Cerebellar nuclear complex (tissue), 1 donor: ENCODE measurements at places on chromosomes 5 and 9.

GRCh38 chr5:59725392-59725767 lies 168.1 kb downstream of the PDE4D start:
- no peak for DNase-seq

DNA sequence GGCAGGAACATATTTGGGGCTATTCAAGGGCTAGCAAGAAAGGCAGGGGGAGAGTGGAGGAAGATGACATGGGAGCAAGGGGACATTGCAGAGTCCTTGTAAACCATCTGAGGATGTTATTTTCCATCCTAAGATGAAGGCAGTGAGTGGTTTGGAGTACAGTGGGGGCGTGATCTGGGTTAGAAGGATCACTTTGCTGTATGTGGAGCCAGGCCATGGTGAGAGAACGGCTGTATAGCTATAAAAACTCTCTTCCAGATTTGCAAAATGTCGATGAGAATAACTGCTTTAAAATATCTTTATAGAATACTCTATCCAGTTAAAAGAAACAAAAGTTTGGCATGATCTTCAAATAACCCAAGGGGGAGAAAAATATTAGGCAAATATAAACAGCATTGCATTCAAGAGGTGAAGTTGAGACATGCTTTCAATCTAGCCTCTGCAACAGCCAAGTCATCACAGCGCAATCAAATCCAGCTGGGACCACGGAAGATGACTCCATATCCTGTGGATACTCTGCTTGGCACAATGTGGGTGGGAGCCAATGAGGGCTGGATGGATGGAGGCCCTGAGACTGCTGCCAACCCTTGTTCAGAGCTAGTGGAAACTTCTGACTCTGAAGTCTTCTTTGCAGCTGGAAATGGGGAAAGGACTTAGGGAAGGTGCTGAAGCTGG lies 111.5 kb upstream of the BASP1 start:
- no peak for DNase-seq

DNA sequence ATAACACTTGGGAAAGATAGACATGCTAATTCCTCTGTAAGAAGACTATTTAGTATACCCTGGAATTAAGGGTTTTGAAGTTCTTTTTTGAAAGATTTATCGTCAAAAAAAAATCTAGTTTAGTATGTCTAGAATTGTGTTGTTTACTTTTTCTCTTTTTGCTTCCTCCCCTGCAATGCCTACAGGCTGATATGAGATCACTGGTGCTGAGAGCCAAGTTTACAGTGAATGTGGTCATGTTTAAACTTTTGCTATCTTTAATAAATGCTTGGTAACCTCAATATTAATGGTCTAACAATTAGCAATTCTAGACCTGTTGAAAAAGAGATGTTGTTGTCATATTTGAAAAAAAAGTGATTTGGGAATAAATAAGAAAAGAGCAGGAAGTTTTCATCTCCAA lies 86.1 kb downstream of the CWC27 start:
- no peak for DNase-seq

DNA sequence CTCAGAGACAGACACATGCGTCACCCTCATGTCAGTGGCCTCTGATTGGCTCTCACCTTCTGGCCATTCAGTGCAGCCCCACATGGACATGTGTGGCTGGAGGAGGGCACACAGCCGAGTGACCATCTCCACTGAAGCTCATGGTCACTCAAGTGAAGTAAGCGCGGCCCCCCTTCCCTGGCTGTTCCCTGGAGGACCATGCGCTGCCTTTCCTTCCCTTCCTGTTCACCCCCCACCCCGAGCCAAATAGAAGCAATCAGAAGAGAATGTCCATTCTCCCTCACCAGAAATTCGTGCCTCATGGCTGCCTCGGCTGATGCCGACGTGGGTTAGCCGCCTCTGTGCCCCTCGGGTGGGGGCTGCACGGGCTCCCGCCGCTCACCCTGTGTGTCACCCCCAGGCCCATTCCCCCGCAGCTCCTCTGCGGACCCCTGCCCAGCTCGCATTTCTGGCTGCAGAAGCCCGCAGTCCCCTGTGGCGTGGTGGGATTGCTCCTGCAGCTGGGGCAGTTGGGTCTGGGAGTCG lies 12.5 kb upstream of the COL5A1 start:
- DNase-seq, result no peak

GRCh38 chr5:81850501-81851357 lies 99.8 kb upstream of the SSBP2 start:
- DNase-seq, result no peak

DNA sequence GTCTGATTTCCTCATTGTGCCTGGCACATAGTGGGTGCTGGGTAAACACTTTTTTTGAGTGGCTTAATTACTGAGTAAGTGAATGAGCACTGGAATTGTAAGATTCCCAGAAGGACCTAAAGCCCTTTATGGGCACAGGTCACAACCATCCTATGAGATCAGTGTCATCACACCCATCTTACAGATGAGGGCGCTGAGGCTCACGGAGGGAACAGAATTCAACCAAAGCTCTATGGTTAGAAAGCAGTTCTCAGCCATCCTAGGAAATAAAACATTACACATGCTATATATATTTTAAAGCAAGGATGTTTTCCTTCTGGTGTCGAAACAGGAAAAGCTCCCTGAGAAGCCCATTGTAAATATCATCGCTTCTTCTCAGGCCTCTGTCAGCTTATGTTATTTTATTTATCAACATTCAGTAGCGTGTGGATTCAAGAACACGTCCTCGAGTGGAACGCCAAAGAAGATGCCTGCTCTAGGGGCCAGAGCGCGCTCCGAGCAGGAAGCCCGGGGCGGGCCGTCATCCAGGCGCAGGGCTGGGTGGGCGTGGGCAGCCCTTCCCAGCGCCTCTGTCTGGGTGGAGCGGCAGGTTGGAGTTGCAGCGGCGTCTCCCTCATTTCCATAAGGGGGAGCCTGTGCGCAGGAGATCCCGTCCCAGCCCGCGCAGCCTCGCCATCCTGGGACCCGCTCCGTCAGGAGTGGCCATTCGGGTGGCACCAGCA lies 155.8 kb upstream of the SMIM23 start:
- no peak for DNase-seq

DNA sequence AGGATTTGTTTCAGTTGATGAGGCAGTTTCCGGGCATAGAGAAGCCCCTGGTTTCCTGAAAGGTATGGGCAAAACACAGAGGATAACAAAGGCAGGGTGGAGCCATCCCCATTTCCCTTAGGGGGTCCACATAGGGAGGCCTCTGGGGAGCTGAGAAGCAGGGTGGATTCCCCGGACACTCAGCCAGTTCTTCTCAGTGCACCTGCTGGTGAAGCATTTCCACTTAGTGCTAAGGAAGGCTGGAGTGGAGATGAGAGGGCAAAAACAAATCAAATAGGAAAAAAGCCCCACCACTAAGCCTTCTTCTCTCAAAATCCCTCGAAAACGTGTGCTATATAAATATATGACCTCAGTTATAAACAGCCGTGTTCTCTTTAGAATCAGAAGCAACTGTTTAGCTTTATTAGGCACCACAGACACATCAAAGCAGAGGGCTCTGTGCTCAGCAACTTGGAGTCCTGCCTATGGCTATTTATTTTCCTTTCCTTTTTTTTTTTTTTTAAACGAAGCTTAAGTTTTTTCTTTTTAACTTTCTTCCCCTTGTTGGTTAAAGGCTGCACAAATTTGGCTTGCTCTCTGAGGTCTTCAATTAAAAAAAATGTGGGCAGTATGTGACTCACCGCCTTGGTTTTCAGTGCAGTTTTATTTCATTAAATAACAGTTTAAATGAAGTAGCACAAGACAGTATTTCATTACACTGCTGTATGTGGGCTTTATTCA lies 67.7 kb downstream of the PRDM6 start:
- no peak for DNase-seq

GRCh38 chr5:20166456-20166855 lies 178.5 kb upstream of the CDH18 start:
- peak; percentile 10 for DNase-seq

DNA sequence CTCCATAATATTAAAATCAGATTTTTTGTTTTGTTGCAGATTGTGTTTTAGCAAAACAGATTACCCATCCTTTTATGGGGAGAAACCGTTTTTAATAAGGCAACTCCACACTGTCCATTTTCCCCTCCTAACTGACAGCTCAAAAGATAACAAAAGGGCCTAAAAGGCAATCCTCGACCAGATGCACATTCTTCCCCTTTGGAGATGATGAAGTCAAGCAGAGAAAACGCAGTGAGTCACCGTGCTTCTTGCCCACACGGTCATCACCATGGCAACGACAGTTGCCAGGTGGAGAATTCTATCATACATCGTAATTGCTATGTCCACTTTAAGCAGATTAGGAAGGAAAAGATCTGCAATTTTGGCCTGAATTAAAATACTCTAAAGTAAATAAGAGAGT lies 96.4 kb downstream of the DIRAS2 start:
- DNase-seq, result peak; percentile 95

GRCh38 chr9:107158321-107158720 lies 124.8 kb upstream of the RAD23B start:
- no peak for DNase-seq

GRCh38 chr5:111755942-111756381 lies 1.0 kb downstream of the NREP start:
- DNase-seq, result peak; percentile 69

GRCh38 chr5:10235350-10235749 lies 14.3 kb downstream of the ATPSCKMT start:
- no peak for DNase-seq

DNA sequence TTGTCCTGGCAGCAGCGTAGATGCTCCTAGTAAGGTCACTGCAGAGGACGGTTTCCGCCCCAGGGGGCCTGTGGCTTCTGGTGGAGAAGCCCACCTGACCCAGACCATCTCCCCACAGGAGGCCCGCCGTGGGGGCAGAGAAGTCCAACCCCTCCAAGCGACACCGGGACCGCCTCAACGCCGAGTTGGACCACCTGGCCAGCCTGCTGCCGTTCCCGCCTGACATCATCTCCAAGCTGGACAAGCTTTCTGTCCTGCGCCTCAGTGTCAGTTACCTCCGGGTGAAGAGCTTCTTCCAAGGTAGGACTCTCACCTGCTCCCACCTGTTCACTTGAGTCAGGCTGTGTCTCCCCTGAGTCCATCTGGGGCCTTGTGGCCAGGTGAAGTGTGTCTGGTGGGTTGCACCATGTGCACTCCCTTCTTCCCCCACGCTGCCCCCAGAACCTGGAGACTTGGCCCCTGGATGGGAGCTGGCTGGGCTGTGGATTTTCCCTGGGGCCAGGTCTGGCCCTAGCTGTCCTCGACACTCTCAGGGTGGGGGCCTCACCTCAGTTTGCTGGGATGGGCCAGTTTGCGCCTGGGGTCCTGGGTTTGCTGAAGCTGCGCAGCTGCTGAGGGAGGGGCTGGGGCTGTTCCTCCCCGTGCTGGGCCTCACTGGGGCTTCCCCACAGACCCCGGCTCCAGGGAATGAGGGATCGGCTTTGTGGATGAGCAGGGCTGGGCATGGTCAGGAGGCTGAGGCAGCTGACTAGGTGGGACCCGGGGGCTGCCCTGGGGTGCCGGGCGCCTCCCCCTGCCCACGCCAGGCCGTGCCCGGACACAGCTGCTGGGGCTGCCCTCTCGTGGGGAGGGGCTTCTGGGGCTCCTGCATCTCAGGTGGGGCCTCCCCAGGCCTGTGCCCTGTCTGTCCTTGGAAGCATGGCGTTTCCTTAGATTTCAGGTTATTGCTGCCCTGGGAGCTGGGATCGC lies 32.4 kb downstream of the AHRR start:
- DNase-seq, result no peak

- no peak for DNase-seq
Measured at GRCh38 chr5:59547731-59548130, 345.8 kb downstream of the PDE4D start.

DNA sequence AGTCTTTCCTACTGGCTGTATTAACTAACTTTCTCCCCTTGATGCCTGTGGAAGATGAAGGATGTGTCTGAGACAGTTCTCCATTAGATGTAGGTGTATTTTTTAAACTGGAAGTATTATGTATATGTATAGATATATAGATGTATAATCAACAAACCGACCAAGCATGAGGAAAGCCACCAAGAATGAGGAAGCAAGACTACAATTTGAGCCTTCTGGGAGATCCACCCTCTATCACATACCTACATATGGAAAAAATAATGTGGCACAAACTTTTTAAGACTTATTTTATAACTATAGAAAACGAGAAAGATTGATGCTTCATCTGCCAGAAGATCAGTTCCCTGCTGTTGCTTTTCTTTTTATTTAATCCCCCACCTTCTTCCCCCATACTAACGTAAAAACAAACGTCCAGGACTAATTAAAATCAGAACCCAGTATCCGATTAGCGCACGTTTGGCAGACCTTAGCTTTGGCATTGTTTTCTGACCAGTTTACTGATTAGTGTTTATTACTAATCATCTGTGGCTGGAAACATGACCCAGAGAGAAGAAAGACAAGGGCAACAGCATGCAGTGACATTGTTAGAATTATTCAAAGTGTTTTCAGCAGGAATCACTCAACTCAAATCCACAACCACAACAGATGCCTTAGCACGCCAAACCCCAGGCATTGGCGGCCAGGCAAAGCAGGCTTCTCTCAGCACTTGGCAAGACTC lies 490.2 kb downstream of the EBF1 start:
- DNase-seq, result no peak

GRCh38 chr9:75108571-75108970 lies 20.3 kb downstream of the OSTF1 start:
- DNase-seq, result no peak

DNA sequence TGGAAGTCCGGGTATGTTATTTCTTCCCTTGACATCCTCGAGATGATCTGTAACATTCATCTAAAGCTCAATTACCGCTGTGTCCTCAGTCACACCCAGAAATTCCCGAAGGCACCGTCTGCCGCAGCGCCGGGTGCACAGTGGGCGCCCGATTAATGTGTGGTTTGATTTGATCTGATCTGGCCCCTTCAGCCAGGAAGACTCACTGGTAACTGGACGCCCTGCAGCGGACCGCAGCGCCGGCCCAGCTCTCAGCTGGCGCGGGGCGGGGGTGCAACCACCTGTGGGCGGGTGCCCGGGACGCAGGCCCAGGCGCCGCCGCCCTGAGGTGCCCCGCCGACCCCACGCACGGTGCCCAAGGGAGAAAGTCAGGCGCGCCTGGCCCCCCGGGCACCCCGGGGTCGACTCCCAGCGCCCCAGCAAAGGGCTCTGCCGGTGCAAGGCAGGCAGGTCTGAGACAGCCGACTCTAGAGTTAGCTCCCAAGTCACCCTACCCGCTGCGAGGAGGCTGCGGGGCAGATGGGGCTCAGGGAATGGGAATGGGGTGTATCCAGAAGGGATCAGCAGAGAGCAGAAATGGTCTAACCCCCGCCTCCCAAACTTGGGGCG lies 1.7 kb downstream of the EPB41L4B start:
- DNase-seq, result no peak

DNA sequence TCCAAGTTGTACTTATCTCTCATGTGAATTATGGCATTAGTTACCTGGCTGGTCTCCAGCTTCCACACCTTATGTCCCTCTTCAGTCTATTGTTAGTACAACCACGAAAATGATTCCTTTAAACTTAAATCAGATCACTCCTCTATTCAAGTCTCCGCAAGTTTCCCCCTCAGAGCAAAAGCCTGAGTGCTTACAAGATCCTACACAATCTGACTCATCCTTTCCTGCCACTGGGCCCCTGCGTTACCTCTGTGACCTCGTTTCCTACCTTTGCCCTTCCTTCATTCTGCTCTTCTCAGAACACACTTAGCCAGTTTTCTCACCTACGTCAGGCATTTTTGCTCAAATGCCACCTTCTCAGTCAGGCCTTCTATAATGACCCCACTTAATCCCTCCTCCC lies 45.1 kb upstream of the GLIS3 start:
- no peak for DNase-seq
